ENCODE measurements at places on chromosomes 12 and 14.

DNA sequence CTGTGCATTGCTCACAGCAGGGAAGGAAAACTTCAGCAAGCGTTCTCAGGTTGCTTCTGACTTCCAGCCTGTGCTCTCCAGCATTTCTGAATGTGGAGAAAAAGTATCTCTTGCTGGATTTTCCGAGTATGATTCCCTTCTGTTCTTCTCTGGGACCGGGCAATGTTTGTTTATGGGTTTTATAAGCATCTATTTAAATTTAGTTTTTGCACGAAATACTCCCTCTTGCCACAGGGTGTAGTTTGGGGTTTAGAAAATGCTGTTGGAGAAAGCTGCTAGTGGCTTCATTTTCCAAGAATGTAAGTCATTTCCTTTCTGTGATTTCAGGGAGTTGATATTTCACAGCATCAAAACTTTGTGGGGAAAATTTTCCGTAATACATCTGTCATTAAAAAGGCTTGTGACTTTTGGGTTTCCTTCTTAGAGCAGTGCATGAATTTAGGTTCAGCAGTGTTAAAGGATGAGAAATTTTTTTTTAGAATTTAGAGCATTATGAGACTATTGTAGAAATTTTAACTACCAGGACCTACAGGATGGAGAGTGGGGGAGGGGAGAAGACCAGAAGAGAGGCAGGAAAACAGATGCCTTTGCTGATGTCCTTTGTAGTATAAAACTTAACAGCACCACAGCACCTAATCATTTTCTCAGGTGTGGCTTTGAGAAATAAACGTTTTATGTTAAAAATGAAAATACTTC is 1.5 kb downstream of the FRMD6 start:
- DNase-seq: no peak

DNA sequence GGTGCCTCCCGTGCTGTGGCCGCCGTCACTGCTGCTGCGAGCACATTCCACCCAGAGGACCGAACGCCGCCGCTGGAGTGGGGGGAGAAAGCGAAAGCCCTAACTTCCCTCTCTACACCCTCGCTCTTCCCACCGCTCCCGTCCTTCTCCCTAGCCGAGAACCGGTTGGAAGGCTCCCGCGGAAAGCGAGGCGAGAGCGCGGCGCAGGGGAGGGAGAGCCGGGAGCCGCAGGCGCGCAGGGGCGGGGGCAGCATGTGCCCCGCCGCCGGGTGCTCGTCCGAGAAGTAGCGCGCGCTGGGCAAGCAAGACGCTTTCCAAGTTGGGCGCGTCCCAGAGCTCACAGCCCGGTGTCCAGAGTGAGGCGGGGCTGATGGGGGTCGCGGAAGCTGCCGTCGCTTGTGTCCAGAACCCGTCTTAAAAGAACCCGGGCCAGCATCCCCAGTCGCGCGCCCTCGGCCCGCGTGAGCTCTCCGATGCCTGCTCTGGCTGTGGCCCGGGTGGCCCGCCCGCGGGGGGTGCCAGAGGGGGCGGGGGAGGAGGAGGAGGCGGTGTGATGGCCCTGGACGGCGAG is at the start of gene TRHDE:
TRHDE (plus strand) TSS at position 280 of the 571 bp plus-strand sequence; CDS start at position 554, 274 bp downstream.
- DNase-seq: no peak

DNA sequence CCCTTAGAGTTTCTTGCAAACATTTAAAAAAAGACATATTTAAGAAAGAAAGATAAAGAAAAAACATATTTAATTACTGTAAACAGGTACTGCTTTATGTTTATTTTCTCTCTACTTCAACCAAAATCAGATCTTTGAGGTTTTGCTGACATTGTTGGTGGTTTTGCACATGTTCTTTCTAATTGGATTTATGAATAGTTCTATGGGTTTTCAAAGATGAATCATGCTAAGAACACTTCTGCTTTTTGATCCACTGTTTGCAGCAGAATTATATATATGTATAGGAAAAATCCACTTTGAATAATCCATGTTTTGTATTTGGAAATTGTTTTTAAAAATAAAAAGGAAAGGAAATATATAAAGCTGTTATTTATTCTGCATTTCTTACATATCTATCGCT is 78.4 kb downstream of the FRMD6 start:
- no peak for DNase-seq

DNA sequence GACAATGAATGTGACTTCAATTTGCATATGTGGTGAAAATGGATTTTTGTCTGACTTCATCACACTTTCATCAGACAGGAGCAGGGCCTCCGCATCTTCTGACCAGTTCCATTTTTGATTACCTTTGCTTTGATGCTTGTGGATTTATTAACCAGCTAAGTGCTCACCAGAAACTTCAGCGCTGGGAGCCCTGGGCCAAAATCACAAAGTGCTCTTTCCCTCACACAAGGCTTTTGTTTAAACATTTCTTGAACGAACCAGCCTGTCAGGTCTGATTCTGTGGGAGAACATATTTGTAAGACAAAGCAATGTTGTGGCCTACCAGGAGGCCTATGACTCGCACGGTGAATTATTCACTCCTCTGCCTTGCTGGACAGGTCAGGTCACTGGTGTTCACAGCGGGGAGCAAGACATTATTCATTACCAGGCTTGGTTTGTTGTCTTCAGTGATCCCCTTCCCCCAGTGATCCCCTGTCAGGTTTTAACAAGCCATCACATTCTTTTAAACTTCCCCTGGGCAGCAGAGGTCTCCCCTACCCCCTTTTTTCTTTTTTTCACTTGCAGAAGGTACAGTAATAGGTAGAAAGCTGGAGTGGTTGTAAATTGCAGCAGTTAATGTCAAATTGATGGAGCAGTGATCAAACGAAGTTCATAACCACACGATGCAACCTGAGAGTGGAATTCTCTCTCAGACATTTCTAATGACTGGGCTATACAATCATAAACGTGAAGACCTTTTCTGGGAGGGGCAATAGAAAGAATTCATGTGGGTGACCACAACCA is 167.5 kb upstream of the PRICKLE1 start:
- no peak for DNase-seq

DNA sequence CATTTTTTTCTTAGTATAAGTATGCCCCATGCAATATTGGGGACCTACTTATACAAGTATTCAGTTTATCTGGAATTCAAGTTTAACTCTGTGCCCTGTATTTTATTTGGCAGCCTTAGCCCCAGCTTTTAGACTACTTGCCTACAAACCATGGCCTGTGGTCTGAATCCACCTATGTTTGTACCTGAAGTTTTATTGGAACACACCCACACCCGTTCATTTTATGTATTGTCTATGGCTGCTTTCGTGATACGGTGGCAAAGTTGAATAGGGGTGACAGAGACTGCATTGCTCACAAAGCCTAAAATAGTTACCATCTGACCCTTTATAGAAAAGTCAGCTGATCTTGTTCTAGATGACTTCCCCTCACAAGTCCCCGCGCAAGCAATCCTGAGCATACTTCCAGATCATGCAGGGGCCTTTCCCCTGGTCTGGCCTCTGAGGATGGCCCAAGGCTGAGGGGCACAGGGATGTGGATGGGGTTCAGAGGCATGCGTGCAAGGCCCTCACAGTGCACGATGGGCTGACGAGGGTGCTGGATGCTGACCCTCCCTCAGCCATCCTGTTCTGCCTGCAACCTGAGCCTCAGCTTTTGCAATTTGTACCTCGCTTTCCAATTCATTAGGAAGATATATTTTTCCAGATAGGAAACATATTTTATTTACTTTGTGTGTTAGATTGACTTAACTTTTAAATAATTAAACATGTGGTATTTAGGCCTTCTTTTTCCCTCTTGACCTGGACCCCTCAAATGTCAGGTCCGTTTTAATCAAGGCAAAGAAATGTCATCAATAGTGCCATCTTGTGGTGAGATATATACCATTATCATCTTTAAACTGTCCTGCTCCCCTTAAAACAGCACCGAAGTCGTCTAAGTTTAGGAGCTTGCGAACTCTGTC is 527.3 kb upstream of the CCDC196 start:
- no peak for DNase-seq

GRCh38 chr14:58969951-58970751 is 218.3 kb upstream of the DAAM1 start:
- DNase-seq: no peak

DNA sequence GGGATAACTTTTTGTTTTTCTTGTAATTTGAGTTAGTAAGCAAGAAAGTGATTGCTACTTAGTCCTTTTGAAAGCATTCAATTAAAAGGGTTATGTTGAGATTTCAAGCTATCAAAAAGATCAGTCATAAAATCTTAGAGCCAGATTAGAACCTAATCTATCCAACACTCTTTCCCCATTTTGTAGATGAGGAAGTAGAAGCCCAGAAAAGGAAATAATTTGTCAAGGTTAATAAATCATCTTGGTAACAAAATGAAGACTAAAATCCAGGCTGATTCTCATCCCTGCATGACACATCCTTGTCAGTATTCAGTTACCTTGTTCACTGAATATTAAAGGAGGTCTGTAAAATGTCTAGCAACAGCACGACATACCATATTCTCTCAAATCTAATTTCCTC is 26.5 kb downstream of the PPP1R13B start:
- DNase-seq: no peak

GRCh38 chr12:5439371-5439771 is 7.5 kb downstream of the NTF3 start:
- no peak for DNase-seq

Measured in thoracic aorta (tissue), 2 donors.